ENCODE measurements at places on chromosomes 5 and 9.

- peak; percentile 33 for DNase-seq
Measured at GRCh38 chr5:61245936-61246335, 83.7 kb upstream of the SMIM15 start.

GRCh38 chr9:129253803-129254381 is 75.8 kb upstream of the IER5L start:
- peak; percentile 64 for DNase-seq

DNA sequence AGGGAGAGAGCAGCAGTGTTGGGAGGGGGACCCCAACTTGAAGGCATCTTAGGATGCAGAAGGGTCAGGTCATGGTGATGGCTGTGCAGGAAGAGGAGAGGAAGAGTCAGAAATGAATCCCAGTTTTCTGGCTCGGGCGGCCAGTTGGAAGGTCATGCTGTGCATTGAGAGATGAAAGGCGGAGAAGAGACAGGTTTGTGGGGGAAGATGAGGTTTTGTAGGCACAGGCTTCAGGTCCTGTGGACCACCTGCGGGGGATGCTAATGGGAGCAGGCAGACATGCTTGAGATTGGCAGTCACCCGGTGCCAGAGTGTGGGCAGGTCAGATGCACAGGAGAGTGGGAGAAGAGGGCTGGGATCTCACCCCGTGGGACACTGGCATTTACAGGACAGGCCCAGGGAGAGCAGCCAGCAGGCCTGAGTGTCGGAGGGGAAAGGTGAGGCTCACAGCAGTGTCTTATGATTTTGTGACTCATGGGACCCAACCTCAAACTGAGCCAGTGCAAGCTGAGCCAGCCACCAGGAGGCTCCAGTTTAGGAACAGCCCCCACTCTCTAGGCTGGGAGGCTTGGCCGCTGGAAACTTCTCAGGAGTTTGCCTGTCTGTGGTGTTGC is 17.5 kb downstream of the STXBP1 start:
- DNase-seq = no peak

DNA sequence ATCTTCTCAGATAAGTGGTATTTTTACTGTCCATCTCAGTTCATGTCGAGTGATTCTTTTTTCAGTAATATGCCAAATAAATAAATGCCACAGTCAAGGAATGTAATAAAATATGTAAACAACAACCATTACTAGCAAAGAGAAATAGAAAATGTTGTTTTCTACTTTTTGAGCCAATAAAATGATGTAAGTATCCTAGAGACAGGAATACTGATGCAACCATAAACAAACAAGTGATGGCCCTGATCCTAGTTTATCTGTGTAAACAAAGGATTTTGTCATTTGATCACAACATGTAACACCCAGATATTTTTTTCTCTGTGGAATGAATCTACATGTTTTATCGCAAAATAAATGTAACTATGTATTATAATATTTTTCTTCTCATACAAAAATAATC is 1852.8 kb downstream of the EFNA5 start:
- DNase-seq = no peak

- DNase-seq = no peak
Measured at GRCh38 chr9:87149799-87150198, 202.5 kb upstream of the GAS1 start.

Measured in SK-N-DZ (cell line).